Peyer's patch (tissue), 4 donors: ENCODE measurements at places on chromosomes 3 and 15.

- DNase-seq: no peak
Measured at GRCh38 chr3:81985996-81986723, 224.7 kb upstream of the GBE1 start.

DNA sequence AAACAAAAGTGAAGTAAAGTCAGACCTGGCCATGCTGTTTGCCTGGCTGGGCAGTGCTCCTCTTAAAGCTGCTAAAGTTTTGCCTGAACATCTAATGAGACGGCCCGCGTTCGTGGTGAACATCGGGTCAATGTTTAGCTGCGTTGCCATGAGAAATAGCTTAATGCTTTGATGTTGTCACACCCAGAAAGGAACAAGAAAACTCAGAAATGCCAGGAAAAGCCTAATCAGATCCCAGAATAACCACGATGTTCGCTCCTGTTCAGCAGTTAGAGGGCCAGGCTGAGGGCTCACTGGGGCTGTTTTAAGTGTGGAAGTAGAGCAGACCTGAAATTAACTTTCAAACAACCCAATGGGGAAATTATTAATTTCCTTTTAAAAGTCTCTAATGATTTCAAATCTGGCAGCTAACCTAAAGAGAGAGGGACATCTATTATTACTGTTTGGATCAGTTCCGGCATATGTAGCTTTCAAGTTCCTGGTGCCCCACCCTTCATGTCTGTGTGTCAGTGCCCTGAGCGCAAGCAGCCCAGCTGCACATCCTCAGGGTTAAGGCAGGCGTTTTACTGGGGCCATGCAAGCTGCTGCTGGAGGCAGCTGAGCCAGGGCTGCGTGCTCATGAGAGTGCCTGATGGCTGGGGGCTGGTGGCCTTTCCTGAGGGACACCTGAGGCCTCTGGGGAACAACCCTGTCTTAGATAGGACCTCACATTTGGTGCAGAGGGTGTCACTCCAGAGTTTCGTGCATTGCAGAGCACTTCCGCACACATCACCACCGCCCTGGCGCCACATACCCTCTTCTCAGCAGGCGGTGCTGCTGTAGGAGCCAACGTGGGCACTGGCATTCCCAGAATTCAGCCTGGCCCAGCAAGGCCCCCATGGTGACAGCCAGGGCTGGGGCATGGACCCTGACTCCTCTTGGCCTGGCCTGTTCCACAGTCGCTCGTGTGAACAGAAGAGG lies 76.6 kb downstream of the LRRK1 start:
- no peak for DNase-seq

DNA sequence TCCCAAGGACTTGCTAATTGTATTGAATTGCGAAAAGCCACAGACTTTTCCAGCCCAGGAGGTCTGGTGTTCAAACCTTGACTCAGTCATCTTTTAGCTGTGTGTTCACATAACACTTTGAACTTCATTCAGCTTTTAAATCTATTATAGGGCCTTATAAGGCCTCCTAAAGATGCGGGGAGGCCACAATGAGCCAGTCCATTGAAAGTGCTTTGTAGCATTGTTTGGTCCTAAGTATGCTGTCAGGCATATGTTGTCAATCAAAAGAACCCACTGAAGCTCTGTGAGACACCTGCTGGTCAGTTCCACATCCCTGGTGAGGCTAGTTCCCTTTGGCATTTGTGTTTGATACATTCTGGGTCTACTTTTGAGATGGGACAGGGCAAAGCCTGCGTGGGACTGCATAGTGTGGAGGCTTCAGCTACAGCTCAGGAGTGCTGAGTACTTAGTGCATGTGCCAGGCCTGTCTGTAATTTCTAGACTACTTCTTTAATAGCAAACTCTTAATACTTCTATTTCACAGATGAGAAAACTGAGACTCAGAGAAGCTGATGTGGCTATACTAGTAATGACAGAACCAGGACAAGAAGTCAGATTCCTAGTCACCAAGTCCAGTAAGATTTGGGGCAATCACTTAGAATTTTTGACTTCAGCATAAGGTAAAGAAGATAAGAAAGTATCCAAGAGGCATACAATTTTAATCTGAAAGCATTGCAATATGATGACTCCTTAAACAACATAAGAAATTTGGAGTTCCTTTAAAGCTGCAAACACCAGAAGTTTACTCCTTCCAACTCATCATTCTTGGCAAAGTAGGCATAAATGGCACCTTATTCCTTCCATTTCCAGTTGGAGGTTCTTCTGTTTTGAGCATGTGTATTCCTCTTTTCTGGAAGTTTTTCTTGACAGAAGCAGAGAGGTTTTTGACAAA lies 213.0 kb downstream of the PDCD6IP start:
- DNase-seq: no peak

DNA sequence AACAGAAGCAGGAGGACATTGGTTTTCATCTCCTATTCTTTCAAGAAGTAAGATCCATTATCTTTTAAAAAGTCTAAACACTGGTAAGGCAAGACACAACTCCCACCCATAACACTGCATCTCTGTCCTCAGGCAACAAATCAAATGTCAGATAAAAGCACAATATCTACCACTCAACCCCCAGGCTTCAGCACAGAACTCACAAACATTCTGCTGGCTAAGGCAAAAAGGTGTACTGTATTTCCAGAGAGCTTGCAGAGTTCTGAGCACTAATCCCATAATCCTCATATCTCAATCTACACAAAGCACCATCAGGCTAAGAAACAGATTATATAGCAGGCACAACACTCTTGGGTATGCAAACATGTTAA lies 20.9 kb downstream of the RAF1 start:
- no peak for DNase-seq

- DNase-seq: no peak
Measured at GRCh38 chr15:47624503-47624902, 92.8 kb upstream of the SEMA6D start.

DNA sequence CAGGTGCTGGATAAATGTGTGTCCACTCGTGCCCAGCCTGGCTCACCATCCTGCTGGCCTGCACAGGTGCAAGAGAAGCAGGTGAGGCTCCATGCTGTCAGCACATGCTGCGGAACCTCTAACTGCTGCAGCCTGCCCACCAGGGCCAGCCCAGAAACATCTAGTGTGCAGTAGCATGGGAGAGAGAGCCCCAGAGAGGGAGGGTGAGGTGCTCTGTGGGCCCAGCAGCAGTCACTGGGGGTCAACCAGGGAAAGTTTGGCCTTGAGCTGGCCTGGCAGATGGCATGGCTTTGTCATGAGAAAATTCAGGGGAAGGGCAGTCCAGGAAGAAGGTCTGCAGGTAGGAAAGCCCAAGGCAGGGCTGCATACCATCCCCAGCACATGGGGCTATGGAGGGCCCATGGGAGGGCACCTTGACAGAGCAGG lies 18.2 kb upstream of the PRR23E start:
- DNase-seq: no peak

- no peak for DNase-seq
Measured at GRCh38 chr3:193899001-193899400, 236.9 kb upstream of the HES1 start.

DNA sequence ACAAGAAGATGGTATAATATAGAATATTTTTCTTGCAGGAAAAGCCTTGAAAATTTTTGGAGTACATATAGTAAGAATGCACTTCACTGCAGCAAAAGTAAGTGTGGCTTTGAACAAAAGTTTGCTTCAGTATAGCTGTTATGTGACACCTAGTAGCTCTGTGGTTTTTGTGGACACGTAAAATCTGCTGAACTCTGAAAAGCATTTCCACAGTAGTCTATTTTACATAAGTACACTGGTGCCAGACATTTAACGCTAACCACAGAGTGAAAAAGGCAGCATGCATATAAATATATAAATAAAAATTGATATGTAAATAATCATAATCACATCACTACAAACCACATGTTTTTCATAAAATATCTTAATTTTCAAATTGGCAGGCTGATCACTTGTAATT lies 39.8 kb downstream of the CGGBP1 start:
- DNase-seq: no peak

- DNase-seq: no peak
Measured at GRCh38 chr3:71463617-71464016, 119.9 kb downstream of the FOXP1 start.

DNA sequence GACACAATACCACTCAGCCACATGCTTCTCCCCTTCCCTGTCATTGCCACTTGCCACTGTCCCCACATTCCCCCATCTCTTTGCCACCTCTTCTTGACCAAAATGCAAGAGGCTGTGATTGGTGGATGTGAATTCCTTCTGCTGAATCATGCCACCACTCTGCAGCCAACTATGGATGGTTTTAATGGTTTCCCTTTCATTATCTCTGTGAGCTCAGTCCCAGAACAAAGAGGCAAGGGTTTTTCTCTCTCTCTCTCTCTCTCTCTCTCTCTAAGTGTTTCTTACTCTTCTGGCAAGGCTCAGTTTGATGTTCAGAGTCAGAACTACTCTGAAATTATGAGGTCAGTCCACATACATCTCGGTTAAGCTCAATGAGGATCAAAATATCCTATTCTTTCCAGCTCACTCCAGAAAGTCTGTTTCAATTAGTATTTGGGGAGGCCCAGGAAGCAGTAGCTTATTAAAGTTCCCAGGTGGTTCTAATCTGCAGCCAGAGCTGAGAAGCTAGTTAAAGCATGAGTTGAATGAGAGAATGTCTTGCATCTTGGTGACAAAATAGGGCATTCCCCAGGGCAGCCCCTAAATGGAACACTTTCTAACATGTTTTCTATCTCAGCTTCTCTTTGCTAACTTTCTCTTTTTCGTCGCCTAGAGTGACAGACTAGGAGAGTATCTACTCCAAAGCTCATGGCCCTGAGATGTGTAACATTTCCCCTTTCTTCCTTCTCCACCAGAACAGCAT lies 8.5 kb upstream of the ILDR1 start:
- DNase-seq: no peak

GRCh38 chr3:71139496-71139895 lies 444.0 kb downstream of the FOXP1 start:
- DNase-seq: no peak

DNA sequence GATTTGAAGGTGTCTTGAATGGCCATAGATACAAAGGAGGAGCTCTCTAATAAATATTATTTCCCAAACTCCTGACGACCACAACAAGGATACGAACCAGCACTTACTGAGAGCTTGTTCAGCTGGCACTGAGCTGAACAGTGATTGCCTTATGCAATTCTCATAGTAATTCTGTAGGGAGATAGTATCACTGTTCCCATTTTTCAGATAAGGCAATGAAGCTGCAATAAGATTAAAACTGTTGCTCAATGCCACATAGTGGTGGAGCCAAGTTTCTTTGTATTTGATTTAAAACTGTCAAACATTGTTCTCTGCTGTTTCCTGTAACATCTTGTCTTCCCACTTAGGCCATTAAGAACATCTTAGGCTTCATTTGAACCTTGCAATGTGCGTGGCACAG lies 163.9 kb downstream of the RPLP1 start:
- no peak for DNase-seq

DNA sequence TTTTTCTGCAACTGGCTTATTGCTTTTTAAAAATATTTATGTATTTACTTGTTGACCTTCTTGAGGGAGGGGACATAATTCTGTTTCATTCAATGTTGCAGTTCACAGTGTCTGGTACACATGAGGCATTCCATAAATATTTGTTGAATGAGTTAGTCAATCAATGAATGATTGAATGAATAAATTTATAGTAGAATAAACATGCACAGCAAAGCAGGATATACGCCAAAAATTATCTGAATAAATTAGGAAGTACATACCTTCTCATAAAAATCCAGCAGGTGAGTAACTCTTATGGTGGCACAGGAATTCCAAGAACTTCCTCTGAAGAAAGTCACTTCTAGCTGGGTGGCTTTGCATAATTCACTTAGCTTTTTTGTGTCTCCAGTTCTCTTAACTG lies 469.4 kb upstream of the ATP11B start:
- no peak for DNase-seq

- no peak for DNase-seq
Measured at GRCh38 chr15:71970435-71970834, 147.5 kb downstream of the MYO9A start.

- no peak for DNase-seq
Measured at GRCh38 chr15:60933900-60934885, 294.9 kb downstream of the RORA start.
